ENCODE measurements at places on chromosomes 16 and 17.

GRCh38 chr17:57720386-57721035 is 24.6 kb downstream of the CCDC182 start:
- DNase-seq = no peak

- no peak for DNase-seq
Observed at GRCh38 chr17:77859035-77859810, 99.3 kb upstream of the TNRC6C start.

DNA sequence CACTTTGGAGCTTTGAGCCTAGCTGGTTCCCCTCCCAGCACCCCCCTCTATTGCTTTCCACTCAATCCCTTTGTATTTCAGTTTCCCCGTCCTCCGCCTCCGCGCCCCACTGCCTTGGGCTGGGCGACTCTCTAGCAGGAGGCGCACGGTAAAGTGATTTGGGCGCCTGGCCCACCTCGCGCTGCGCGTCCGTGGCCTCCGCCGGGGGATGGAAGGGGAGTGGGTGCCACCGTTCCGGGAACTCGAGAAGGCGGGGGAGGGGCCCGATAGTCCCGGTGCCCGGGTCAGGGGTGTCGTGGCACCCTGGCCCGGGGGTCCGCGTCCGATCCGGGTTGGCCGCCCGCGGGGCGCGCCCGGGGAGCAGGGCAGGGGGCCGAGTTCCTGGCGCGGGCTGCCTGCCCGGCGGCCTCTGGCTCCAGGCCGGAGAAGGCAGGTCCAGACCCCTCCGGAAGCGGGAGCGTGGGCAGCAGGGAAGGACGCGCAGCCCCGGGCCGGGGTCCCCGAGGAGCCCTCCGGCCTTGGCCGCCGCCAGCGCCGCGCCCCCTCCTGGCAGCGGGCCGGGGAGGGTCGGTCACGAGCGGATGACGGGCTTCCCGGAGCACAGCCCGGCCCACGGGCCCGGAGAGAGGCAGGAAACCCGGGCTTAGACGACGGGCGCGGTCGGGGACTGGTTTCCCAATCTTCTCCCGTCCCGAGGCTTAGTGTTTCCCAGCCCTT is 15.8 kb downstream of the MEOX1 start:
- DNase-seq = peak; percentile 82

DNA sequence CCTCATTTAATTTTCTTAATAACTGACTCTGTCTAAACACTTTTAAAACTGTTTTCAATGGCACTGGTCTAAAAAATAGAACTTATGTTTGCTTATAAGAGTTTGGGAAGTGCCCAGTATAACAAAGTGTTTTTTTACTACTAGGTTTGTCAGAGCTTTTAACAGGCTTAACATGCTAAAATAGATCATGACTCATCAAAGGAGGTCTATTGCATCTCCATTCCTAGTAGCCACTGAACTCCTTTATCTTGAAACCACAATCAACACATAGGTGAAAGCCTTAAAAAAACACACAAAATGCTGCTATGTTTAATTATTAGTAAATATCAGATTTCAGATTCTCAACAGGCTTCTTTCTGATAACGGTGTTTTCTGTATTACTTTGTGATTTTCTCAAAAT is 196.4 kb upstream of the KIF2B start:
- DNase-seq = no peak

- DNase-seq = no peak
Observed at GRCh38 chr17:66200685-66201092, 8.8 kb upstream of the CEP112 start.

DNA sequence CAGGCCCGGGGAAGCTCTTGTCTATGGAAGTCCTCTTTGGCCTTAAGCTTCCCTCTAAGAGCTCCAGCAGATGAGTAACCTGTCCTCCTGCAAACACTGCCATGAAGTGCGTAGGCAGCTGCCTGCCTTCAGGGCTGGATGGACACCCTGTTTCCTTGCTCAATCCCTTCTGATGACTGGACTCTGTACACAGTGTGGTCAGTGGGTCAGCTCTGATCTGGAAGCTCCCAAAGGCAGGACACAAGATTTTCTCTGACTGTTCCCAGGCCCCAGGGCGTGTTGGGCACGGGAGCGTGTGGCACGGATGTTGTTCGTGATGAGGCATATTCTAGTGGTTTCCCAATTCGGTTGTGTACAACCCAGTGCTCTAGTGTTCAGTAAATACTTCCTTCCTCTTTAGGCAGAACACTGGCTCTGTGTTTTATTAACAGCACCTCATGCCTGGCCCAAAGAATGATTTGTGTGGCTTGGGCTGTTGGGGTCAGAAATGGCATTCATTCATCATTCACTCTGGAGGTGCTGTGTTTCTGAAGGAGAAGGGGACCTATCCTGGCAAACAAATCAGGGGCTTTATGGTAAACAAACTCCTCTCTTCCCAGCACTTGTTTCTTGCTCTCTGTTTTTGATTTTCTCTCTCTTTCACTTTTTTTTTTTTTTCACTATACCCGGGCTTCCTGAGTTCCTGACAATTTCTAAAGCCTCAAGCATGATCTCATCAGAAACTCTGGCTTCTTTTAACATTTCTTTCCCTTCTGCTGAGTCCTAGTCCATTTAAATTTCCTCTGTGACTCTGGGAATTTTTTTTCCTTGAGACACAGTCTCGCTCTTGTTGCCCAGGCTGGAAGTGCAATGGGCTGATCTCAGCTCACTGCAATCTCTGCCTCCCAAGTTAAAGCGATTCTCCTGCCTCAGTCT is 12.0 kb upstream of the RNF157 start:
- DNase-seq = peak; percentile 87

- peak; percentile 96 for DNase-seq
Observed at GRCh38 chr17:39199820-39200069, 338 bp upstream of the RPL19 start.

DNA sequence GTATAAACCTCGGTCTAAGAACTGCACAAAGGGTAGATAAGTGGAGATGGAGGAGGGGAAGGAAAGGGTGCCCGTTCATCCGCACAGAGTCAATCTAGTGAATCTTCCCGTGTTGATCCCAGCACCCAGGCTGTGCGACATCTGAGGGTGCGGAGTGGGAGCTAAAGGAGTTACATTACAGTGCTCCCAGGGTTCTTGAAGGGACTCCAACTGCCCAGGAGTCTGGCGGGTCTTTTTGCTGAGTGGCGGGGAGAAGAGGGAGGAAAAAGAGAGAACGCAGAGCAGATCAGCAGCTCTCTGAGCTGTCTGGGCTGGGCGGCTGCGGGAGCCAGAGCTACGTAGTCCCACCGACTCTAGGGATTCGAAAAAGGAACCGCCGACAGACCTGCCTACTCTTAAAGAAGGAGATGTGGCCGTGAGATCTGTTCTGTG is 1.6 kb upstream of the CA10 start:
- no peak for DNase-seq

GRCh38 chr16:23423496-23424049 is 29.4 kb downstream of the COG7 start:
- DNase-seq = peak; percentile 38

DNA sequence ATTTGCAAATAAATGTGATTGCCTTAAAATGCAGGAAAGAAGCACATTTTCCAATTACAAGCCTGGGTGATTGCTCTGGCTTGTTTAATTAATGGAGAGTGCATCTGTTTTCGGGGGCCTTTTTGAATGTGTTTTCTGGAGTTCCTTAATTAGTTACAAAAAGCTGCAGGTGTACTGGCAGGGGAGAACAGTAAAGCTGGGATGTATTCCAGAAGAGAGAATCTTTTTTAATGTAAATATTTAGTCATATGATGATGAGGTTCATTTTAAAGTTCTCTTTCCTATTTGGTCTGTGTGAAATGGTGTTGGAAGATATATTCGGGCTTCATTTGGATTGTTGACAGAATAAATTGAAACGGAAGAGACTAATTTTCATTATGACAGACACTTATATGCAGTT is 70.9 kb upstream of the N4BP1 start:
- no peak for DNase-seq

GRCh38 chr17:35073183-35073790 is 9.8 kb upstream of the RFFL start:
- DNase-seq = no peak

GRCh38 chr17:79933863-79934652 is 94.8 kb upstream of the CBX4 start:
- no peak for DNase-seq

DNA sequence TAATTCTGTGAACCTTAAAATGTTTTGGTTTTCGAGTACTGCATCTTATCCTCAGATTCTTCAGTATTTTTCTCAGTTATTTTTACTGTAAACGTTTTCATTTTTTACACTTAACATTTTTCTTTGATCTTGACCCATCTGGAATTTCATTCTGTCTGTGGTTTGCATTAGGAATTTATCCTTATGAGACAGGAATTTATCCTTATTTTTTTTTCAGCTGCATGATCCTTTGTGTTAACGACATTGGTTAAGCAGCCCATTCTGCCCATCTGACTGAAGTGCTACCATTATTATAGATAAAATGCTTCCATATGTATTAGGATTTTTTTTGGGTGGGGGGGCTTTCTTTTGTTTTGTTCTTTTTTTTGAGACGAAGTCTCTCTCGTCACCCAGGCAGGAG is 41.0 kb downstream of the SNX29 start:
- no peak for DNase-seq

DNA sequence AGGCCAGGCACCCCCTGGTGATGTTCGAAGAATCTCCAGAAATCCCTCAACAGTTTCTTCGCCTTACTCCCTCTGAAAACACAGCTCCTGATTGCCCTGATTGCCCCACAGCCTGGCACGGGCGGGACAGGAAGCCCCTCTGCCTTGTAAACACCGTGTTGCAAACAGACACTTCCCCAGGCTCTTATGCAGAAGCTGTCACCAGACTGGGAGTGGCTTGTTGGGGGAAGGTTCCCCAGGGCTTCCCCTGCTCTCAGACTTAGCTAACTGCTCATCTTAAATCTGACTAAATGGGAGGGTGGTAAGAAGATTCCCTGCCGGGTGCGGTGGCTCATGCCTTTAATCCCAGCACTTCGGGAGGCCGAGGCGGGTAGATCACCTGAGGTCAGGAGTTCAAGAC is 11.2 kb downstream of the PIK3R5 start:
- peak; percentile 52 for DNase-seq

- no peak for DNase-seq
Observed at GRCh38 chr17:14882131-14882530, 383.0 kb downstream of the PMP22 start.

GRCh38 chr17:82703036-82703745 is 4.7 kb upstream of the RAB40B start:
- no peak for DNase-seq

DNA sequence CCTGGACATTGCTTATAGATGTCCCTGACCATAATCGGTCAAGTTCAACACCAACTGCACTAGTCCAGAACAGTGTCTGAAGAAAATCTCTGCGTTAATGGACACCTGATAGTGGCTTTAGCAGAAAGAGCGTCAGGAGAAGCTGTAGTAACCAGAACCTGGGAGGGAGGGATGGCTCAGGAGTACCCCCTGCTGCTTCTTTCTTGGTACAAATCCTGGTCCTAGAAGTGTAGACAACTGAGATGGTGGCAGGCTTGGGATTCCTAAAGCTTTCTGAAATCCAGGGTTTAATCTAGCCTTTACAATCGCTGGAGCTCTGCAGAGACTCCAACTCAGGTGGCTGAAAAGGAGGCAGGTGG is 5.4 kb downstream of the MAP3K14 start:
- no peak for DNase-seq

- no peak for DNase-seq
Observed at GRCh38 chr16:80480664-80481063, 60.1 kb upstream of the DYNLRB2 start.

- DNase-seq = no peak
Observed at GRCh38 chr17:76367642-76368041, 13.9 kb upstream of the PRPSAP1 start.

GRCh38 chr17:68892658-68893057 is 62.5 kb downstream of the ABCA8 start:
- DNase-seq = no peak

DNA sequence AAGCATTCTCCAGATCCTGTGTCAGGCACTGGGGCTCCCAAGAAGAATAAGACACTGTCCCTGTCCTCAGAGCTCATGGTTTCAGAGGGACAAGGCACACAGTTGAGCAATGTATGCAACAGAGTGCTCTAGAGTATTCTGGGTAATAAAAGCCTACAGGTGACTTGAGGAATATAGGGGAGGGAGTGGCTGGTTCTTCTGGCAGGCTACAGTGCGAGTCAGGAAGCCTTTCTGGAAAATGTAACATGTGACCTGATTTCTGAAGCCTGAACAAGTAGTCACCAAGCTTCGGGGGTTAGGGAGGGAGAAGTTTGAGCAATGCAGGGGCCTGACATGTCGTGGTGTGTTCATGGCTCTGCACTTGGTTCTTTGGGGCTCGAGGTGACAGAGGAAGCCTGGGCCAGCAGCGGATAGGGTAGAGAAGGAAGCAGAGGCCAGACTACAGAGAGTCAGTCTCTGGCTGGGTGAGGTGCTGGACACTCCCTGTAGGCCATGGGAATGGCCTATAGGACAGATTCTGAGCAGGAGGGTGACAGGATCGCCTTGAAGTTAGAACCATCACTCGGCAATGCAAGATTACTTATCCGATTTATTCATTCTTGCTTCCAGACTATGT is 16.0 kb upstream of the LRRC75A start:
- DNase-seq = no peak

GRCh38 chr17:41324180-41325075 is 8.9 kb upstream of the KRTAP17-1 start:
- no peak for DNase-seq

DNA sequence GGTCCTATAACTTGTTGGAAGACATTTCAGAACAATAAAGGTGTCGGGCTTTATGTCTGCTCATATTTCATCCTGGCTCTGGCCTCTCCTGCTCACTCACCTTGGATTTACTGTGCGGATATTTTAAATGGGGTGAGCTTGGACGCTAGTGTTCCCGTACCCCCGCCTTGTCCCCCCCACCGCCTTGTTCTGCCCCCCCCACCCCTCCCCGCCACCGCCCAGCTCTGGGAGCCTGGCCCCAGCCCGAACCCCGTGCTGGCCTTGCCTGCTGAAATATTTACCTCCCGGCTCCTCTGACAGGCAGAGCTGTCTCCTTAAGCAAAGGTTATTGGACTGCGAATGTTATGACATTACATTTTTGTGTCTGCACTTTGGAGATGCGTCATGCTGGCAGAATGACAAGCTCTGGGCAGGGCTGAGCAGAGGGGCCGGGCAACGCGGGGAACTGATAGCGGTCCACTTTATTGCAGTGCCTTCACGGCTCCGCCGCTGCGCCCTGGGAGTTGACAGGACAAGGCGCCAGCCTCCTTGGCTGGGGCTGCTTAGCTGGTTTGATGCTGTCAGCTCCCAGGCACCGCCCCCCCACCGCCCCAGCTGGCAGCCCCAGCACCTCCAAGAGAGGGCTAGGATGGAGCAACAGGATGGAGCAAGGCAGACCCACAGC is 222.5 kb upstream of the GSE1 start:
- no peak for DNase-seq

- no peak for DNase-seq
Observed at GRCh38 chr16:8665529-8665928, 8.9 kb upstream of the ABAT start.

- DNase-seq = no peak
Observed at GRCh38 chr16:19936441-19936840, 51.8 kb upstream of the GPRC5B start.

DNA sequence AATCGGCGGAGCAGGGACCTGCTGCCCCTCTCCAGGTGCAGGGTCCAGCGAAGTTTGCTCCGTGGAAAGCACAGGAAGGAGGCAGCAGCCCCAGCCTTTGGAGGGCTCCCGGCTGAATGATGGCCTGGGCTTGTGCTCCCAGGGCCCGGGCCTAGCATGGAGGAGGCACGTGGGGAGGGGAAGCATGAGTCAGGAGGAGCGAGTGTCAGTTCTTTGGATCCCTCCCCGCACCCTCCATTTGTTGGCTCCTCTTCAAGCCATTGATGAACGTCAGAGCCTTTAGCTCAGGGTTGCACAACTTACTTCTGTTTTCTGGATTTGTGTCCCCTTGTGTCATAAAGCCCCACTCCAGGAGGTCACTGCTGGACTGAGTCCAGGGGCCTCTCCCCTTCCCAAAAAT is 25.8 kb downstream of the TTYH2 start:
- DNase-seq = peak; percentile 73

Measured in ascending aorta (tissue), 2 donors.